Daoy (cell line): ENCODE measurements at places on chromosomes 3 and 15.
A peak's percentile ranks its signal among the peaks of the same experiment; 100 is the strongest.

- DNase-seq = peak; percentile 13
These were observed 29.1 kb downstream of the CHST14 start for GRCh38 chr15:40499931-40500330.

GRCh38 chr3:124007186-124007585, 15.3 kb upstream of the ROPN1 start:
- peak; percentile 76 for DNase-seq

DNA sequence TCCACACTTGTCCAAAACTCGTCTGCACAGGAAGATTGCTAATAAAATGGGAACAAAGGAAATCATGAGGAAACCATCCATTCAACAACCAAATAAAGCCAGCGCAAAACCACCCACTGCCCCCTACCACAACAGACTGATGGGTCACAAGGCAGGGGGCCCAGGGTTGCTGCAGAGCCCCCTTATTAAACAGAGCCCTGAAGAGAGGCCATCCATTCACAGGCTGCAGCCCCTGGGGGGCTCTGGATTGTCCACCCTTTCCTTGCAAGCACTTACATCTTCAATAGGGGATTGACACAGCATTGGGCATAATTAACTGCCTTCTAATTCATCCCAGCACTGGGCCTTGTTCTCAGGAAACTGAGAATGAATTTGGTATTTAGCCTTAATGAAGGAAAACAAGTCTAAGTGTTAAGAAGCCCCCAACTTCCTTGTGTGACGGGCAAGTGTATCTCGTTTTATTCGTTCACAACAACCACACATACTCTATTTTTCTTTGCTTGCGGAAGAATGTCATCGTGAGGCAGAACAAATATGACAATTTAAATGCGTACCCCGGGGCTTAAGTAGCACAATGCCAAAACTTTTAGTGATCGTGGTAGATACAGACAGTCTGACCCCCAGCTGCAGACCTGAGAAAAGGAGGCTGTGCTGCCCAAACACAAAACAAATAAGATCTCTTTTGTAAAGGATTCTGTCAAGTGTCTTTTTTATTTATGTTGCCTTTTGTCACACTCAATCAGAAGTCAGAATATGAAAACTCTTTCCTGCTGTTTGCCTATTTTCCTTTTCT, 144.0 kb downstream of the SEMA6D start:
- DNase-seq = no peak

GRCh38 chr3:99325402-99325801, 313.0 kb upstream of the COL8A1 start:
- no peak for DNase-seq

- peak; percentile 32 for DNase-seq
These were observed 86.6 kb downstream of the HMG20A start for GRCh38 chr15:77507143-77507897.

DNA sequence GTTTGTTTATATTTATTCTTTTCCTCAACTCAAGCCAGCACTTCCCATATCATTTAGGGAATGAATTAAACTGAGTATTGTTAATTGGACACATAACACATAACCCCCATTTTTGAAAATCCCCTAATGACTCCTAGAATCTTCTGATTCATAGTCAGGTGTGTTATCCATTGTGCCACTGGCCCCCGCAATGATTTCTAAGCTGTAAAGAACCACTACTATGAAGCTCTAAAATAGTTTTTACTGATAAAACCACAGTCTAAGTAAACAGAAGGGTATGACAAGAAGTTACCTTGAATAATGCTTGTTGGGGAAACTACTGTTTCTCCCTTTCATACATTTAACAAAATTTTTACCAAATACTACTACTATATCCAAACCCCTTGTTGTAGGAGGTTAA, 22.3 kb upstream of the SLC12A8 start:
- no peak for DNase-seq
